ENCODE measurements at places on chromosomes 16 and 17.

DNA sequence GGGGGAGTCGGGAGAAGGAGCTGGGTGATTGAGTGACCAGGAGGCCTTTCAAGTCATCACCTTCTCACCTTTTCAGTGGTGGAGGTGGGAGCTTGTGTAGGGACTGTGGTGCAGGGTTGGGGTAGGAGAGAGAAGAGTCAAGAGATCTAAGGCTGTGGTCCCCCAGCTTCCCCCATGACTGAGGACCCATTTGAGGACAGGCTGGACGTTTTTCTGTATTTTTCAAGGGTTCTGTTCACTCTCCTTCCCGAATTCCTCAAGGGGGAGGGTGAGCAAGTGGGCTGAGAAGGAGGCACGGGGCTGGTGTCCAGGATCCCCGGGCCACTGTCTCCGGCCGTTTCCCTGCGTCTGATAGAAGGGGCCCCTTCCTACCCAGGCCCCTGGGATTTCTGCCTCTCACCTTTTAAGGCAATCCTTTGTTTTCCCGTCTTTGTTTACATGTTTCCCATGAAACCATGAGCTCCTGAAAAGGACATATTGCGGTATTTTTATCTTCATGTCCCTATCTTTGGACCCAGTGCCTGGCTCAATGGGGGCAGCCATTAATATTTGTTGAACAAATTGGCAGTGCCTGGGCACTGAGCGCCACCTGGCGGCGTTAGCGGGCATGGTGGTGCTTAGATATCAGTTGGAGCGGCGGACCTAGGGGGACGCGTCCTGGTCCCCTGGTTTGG is 9.2 kb upstream of the CD300A start:
- DNase-seq: no peak

DNA sequence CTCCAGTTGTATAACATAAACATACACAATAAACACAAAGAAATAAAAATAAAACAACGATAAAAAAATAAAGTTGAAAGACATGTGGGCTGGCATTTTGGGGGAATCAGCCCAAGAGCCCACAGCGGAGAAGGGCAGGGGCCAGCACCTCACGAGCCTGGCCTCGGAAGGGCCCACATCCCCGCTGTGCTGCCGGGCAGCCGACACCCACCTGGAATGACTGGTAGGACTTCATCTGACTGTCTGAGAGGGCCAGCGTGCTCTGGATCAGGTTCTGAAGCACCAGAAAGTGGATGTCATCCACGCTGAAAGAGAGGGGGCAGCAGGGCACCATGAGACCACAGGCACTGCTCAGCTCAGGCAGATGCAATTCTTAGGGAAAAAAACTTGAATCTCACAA is 73.5 kb downstream of the GTF3C1 start:
- DNase-seq: no peak

GRCh38 chr16:87107201-87107600 is 210.0 kb downstream of the C16orf95 start:
- no peak for DNase-seq

DNA sequence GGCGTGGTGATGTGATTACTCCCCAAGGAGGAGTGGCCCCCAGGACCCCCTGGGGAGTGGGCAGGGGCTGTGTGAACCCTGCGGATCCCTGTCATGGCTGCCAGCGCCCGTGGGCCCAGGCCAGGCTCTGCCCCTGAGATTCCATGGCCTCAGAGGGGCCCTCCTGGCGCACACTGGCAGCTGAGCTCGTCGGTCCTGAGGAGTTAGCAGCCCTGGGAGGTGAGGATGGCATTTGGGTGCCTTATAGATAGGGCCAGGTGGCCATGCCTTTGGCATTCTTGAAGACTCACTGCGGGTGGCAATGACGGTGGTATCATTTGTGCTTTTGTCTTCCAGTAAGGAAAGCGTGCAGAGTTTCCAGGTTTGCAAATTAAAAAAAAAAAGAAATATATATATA is 146.8 kb upstream of the GSE1 start:
- DNase-seq: no peak
